ENCODE measurements at places on chromosomes 5 and 9.

DNA sequence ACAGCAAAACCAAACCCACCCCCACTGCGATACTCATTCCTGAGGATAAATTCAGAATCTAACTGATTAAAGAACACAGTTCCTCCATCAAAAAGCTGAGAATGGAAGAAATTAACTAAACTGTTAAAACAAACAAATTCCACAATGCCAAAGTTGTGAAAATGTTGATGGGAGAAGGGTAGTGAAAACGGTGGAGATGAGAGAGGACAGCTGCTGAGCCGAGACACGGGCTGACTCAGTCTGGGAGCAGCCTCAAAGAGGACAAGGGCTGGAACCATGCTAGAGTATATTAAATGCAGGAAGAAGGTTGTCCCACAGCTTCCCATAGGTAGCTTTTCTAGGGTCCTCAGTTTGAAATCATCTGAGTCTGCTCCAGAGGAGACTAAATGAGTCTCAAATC is 14.3 kb downstream of the ADAMTS12 start:
- no peak for DNase-seq

- DNase-seq: no peak
Measured at GRCh38 chr5:141799507-141800167, 78.6 kb downstream of the PCDH1 start.

- DNase-seq: no peak
Measured at GRCh38 chr9:22208846-22209585, 199.9 kb upstream of the CDKN2B start.

- DNase-seq: no peak
Measured at GRCh38 chr9:137989999-137990715, 112.6 kb downstream of the CACNA1B start.

- DNase-seq: no peak
Measured at GRCh38 chr5:159826351-159827214, 89.7 kb upstream of the ADRA1B start.

GRCh38 chr9:123542435-123543225 is 186.6 kb downstream of the CRB2 start:
- DNase-seq: no peak

DNA sequence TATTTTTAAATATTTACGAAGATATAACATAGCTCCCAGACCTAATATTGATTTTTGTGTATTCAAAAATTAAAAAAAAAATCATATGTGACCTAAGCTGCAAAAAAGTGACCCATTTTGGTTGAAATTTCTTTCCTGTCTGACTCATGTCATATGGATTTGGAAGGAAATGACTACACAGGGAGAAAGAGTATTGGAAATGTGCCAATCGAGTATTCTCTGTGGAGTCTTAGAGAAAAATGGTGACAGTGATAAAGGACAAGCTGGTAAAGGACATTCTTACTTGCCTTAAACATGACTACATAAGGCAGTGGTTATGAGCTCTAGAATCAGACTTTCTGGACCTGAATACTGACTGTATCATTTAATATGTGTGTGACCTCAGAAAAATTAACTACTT is 262.9 kb upstream of the PTPRD start:
- DNase-seq: no peak

- no peak for DNase-seq
Measured at GRCh38 chr9:125043631-125044030, 99.7 kb downstream of the SCAI start.

GRCh38 chr5:124998520-124998919 is 252.1 kb upstream of the ZNF608 start:
- DNase-seq: no peak

DNA sequence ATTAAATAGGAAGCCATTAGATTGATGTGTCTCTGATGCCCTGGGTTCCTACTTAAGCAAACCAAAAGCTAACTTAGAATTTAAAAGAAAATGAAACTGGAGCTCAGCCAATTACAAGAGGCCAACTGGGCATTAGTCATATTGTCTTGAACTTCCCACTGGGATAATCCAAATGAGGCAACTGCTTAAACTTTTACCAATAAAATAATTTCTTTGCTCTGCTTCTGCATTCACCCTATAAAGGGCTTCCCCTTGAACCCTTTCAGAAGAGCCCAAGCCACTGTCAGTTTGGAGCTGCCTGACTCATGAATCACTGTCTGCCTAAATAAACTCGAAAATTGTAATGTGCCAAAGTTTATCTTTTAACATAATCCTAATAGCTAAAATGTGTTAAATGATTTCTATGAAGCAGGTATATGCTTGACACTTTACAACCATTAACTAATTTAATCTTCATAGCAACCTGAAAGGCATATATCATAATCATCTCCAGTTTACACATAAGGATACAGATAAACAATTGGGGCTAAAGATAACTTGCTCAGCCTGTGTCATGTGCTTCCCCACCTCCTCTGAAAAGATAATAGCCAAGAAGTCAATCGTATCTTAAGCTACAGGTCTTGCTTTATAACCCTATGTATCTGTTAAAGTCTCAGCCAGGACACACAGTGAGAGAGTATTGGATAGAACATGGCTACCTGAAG is 11.5 kb downstream of the GPR150 start:
- no peak for DNase-seq

GRCh38 chr5:62139741-62140140 is 166.3 kb upstream of the KIF2A start:
- DNase-seq: no peak

- DNase-seq: no peak
Measured at GRCh38 chr5:32443145-32443540, 1.4 kb downstream of the ZFR start.

DNA sequence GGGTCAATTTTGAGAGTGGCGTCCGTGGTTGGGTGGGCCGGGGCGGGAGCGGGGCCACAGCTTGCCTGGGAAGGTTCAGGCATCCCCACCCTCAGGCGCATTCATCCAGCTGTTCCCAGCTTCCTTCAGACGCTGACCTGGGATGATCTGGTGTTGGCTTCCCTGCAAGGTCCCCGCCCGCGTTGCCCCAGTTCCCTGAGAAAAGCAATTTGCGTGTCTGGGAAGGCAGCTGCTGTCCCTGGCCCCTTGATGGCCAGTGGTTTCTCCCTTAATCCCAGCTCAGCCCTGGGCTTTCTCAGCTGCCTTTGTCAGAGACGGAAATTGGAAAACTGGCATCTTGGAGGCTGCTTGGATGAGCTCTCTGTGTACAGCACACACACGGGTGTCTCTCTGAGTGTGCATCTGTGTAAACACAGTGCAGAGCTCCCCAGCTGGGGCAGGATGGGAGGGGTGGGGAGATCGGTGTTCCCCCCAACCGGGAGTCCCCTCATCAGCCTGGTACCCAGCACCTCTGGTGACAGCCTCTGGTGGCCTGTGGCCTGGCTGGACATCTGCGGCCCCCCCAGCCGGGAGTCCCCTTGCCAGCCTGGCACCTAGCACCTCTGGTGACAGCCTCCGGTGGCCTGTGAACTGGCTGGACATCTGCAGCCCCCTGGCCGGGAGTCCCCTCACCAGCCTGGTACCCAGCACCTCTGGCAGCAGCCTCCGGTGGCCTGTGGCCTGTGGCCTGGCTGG is 94.0 kb downstream of the COL5A1 start:
- DNase-seq: no peak

DNA sequence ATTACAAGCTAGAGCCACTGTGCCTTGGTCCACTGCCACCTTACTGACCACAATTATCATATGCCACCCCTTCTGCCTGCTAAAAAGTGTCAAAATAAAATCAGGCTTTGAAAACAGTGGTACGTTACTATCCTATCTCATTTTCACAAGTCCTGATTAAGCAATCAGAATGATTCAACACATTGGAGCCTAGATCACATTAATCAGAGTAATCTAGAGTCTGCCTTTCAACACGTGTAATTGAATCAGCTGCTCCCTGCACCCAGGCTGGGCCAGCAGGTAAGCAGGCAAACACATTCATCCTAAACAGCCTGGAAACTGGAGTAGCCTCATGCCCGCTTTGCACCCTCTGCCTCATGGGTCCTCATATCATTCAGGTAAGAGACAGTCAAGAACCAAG is 186.2 kb downstream of the DCP2 start:
- no peak for DNase-seq

DNA sequence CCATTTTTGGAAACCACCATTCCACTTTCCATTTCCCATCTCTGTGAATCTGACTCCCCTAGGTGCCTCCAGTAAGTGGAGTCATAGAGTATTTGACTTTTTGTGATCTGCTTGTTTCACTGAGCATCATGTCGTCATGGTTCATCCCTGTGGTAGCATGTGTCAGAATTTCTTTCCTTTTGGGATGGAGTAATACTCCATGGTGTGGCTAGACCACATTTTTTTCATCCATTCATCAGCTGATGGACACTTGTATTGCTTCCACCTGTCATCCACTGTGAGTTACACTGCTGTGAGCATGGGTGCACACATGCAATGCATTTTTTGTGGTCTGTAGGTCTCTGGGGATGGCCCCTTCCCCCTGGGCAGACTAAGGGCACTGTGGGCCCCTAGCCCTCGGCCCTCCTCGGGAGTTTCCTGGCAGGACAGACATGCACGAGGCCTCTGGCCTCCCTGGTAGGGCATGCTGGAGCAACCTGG is 115.9 kb downstream of the GADD45G start:
- no peak for DNase-seq

DNA sequence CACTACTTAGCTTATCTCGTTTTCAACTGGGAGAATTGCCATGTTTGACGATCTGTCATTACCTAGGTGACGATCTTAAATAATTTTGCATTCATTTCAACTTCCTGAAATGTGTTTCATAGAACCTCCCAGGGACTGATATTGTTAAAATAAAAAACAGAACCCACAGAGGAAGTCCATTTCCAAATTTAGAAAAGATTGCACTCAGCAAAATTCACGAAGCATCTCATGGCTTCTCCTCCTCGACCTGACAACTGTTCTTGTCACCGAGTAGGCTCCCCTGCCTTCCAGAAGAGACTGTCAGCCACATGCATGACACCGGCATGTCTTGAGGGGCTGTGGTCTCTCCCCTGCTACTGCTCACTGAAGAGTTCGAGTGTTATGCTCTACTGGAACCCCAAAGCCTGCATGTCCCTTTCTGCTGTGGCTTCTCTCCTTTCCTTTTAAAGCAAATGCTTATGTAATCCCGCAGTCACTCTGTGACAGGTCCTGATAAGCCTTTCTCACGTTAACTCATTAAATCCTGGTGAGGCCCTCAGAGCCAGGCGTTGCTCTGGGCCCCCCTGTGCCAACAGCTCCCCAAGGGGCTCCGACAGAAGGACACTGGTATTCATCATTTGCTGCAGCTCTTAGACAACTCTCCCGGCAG is 26.8 kb upstream of the ANKRD33B start:
- no peak for DNase-seq

- no peak for DNase-seq
Measured at GRCh38 chr9:30582240-30582639, 1802.2 kb upstream of the ACO1 start.

- peak; percentile 96 for DNase-seq
Measured at GRCh38 chr9:136051837-136052471, 43.1 kb downstream of the NACC2 start.

- no peak for DNase-seq
Measured at GRCh38 chr5:157689942-157690689, 18.8 kb downstream of the C5orf52 start.

- peak; percentile 24 for DNase-seq
Measured at GRCh38 chr5:2752059-2752820, 763 bp upstream of the IRX2 start.

DNA sequence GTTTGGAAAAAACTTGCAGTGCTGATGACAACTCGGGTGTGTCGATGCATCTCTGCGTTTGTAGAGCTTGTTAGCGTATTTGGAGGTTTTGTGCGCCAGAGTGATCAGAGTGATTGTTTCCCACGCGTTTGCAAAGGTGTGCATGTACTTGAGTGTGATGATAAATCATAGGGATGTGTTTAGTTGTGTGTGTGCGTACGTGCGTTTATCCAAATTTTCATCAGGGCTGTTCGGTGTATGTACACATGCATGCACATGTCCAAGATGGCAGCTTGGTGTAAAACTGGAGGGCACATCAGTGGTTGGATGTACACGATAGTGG is 248 bp upstream of the C1QTNF2 start:
- no peak for DNase-seq

- DNase-seq: peak; percentile 29
Measured at GRCh38 chr5:16673241-16674201, 56.7 kb upstream of the RETREG1 start.

DNA sequence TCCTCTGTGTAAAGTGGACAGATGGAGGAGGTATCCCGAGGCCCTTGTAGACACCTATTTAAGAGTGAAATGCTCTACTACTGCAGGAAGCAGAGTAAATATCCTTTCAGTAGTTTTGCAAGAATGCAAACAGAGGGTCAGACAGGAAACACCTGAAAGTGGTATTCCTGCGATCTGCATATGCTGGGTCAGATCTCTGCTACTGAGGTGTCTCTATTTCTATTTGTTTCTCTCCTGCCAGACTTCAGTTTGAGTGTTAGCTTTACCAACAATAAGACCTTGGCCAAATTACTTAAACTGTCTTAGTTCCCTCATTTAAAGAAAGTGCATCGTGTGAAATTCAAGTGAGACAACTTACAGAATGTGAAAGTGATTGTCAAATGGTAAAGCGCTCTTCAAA is 47.6 kb downstream of the JAKMIP2 start:
- DNase-seq: no peak

DNA sequence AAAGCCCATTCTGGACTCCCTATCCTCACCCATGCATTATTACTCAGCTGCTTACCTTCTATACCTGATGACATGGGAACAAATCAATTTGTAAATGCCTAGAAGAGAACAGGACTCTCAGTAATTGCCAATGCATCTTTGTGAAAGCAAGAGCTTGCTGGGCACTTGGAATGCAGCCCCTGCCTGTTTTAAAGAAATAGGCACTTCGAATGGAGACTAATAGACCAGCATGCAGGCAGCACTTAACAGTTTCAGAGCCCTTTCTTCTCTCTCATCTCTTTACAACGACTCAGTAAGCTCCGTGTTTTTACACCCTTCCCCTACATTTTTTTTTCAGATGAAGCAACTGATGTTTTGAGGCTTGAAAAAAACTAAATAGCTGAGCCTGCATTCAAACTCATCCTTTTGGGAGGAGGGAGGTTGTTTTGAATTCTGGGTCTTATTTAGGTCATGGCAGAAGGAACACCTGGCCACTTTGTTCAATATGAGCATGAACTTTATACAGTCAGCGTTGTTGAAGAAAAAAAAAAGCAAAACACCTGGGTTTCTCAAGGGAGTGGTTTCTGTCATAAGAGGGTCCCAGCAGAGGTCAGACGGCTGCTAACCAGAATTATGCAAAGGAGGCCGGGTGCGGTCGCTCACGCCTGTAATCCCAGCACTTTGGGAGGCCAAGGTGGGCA is 34.6 kb upstream of the WHRN start:
- DNase-seq: no peak

GRCh38 chr9:84697509-84698114 is 28.1 kb downstream of the NTRK2 start:
- DNase-seq: peak; percentile 72

- DNase-seq: no peak
Measured at GRCh38 chr5:162128117-162128516, 60.5 kb downstream of the GABRG2 start.

DNA sequence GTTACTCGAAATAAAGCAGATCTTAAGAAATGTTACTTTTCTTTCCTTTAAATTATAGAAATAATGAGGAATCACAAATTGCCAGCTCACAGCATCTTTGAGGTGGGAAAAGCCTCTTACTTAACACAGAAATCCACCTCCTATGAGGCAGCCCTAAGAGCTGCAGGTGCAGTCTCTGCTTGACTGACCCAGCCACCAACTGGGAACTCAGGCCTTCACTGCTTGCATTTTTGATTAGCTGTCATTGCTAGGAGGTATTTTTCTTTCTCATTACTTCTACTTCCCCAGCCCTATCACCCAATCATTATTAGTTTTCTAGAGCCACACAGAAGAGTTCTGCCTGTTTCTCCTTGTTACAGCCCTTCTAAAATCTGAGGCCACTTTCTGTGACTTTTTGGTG is 416.5 kb upstream of the KLF4 start:
- no peak for DNase-seq
